ENCODE measurements at places on chromosomes 7 and 10.

- no peak for DNase-seq
Measured at GRCh38 chr10:46523119-46523961, 33.1 kb downstream of the GPRIN2 start.

DNA sequence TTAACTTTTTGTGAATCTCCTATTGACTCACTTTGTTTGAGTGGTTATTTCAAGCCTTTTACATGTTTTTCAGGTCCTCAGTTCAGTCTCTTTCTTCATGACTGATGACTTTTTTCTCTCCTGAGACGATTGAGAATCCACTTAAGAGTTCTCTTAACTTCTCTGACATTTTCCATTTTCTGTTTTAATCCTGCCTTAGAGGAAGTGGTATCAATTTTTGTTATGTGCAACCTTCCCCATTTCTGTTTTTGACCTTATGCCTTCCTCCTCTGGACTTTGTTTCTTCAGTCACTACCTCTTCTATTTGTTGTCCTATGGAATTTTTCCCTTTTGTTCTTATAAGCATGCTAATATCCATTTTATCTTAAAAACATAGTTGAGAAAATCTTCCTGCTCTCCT is 2.4 kb downstream of the PSMC2 start:
- DNase-seq: no peak

GRCh38 chr7:7414791-7415603 is 120.7 kb downstream of the COL28A1 start:
- no peak for DNase-seq

DNA sequence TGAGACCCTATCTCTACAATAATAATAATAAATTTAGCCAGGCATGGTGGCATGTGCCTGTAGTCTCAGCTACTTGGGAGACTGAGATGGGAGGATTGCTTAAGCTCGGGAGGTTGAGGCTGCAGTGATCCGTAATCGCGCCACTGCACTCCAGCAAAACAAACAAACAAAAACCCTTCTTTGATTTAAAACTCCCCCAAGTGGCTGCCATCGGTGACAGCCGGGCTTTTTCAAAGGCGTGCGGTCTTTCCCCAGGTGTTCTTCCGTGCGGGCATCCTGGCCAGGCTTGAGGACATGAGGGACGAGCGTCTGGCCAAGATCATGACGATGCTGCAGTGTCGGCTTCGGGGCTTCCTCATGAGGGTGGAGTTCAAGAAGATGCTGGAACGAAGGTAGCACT is 1.9 kb upstream of the MYH16 start:
- DNase-seq: no peak

DNA sequence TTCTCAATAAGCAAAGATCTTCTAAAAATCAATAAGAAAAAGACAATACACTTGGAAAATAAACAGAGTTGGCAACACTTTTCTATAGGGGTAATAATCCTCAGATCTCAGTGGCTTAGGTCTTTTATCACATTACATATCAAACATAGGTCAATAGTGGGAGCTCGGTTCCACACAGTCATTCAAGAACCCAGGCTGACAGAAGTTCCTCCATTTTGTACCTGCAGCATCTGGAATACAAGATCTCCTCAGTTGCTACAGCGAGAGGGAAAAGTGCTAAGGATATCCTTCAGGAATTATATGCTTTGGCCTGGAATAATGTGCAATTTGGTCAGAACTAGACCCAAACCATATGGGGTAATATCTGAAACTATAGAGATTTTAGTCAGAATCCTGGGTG is 55.4 kb upstream of the MSRB2 start:
- no peak for DNase-seq

DNA sequence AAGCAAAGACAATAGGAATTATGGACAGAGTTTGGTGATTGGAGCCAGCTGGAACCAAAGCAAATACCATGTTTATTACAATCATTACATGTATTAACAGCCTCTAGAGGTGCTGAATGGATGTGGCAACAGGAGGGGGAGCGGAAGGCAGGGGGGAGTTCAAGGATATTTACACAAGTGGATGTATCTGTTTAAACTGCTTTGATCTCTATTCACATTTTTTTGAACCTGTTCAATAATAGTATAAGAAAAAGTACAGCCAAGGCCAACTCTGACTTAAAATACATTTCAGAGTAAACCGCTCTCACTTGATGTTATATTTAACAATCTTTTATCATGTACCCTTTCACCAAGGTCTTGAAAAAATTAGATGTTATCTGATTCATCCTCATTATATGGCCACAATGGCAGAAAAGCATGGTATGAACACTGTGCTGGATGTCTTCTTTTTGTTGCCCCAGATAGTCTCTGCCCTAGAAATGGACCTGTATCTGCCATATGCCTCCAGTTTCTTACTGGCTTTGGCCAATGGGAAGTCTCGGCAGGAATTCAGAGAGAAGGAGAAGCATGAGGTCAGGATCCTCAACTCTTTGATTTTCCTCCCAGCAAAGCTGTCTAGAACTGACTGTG is 88.2 kb upstream of the FAM133B start:
- no peak for DNase-seq

- DNase-seq: no peak
Measured at GRCh38 chr10:46555713-46556514, 544 bp downstream of the GPRIN2 start.

DNA sequence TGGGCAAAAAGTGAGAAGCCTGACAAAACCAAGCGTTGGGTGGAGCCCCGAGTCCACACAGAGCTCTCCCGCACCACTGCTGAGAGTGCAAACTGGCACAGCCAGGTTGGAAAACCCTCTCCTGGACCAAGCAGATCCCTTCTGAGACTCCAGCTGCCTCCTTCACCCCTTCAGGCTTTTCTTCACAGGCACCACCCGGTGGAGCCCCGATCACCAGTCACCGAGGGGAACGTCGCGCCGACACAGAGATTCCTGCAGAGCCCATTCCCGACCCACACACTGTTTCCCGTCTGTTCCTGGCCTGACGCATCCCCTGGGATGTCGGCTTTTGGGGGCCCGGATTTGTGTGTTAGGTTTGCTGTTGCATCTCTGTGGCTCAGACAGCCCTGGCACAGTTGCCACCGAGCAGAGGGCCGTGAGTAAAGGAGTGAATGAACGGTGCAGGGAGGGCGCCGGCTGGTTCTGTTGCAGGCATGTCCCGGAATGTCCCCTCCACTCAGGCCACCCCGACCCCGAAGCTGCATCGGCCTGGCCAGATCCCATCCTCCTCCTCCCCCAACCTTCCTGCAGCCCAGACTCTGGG is 51.0 kb upstream of the INPP5A start:
- no peak for DNase-seq

DNA sequence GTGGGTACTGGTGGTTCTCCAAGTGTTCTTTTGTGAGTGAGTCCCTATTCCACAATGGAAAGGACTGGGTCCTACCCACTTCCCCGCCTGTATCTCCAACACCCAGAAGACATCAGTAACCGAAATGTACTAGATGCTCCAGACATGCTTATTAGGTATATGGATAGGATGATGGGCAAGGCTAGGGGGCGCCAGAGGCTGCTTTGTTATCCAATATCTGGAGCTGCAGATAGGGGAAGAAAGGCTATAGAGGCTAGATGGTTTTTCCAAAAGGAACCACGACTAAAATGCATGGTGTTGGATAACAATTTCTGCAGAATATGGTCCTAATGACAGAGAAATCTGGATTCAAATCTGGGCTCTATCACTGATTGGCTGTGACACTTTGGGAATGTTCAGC is 56.2 kb upstream of the TM9SF3 start:
- no peak for DNase-seq

- no peak for DNase-seq
Measured at GRCh38 chr10:72502581-72502980, 123.3 kb downstream of the MICU1 start.

DNA sequence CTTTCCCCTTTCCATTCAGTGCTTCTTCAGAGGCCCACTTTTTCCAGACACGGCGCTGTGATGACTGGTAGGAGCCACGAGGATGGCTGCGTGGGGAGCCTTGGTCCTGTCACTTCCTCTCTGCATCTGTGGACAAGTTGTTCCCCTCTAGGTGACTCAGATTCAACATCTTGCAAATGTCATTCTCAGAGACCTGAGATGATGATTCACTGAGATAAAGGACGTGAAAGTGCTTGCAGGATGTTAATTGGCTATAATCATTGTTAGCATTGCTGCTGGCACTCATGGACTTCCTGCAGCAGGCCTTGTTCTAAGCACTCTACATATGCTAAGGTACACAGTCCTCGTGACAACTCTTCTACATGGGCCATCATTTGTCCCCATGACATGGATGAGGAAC is 489.8 kb upstream of the ZMIZ1 start:
- DNase-seq: no peak

DNA sequence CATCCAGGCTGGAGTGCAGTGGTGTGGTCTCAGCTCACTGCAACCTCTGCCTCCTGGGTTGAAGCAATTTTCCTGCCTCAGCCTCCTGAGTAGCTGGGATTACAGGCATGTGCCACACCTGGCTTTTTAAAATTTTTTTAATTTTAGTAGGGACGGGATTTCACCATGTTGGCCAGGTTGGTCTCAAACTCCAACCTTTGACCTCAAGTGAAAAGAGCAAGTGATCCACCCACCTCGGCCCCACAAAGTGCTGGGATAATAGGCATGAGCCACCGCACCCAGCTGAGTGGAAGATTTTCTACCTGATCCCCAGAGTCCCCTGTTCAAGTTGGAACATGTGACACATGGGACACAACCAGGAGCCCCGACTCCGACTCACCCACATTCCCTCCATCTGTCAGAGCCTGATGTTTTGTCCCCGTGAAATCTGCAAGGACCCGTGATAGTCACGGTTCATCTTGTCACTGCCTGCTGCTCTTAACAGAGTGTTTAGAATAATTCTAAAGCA is 104.5 kb downstream of the SMURF1 start:
- no peak for DNase-seq

DNA sequence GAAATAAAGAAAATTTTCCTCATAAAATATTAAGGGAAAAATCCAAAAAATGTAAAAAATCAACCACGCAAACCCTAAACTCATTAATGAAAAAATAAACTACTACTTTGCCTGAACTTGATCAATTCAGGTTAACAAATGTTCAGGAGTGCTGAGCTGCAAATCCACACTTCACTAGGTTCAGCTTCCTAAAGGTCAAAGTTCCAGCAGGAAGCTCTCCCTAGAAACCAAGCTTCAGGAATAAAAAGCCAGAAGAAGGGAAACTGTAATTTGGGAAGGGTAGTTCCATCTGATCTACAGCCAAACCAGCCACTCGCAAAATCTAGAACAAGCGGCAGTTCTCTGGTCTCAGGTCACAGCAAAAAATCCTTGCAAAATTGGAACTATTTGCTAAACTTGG is 7.8 kb upstream of the NMT2 start:
- no peak for DNase-seq

DNA sequence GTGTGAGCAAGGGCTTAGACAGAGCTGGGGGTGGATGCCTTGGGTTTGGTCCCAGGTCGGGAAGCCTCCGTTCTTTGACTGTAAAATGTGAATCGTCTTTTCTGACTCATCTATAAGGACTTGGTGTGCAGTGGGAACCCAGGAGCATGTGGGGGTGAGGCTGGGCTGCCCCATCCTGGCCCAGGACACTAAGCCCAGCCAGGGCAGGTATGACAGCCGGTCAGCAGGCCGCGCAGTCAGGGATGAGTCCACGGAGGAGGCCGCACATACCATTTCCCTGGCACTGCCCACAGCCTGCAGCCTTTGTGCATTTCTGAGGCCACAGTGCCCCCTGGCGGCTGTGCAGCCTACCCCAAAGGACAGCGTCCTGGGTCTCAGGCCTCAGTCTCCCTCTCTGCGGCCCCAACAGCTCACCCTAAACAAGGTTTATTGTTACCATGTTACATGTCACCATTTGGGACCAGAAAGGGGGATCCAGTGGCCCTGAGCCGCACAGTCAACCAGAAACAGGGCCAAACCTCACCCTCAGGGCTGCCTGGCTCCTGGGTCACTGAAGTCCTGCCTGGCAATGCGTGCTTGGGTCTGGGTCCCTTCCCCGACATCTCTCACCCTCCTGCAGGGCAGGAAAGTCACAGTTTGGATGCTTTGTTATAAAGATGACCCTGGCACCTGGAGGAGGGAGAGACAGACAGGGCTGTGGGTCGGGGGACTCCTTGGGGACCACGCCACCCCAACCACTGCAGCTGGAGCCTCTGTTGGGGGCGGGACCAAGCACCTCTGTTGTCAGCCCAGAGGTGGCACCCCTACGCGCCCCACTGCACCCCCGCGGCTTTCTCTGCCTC is 14.4 kb upstream of the SH2B2 start:
- peak; percentile 91 for DNase-seq

- DNase-seq: no peak
Measured at GRCh38 chr10:84511709-84512285, 183.4 kb downstream of the CCSER2 start.

- DNase-seq: no peak
Measured at GRCh38 chr10:89213191-89213808, 6.2 kb upstream of the CH25H start.

DNA sequence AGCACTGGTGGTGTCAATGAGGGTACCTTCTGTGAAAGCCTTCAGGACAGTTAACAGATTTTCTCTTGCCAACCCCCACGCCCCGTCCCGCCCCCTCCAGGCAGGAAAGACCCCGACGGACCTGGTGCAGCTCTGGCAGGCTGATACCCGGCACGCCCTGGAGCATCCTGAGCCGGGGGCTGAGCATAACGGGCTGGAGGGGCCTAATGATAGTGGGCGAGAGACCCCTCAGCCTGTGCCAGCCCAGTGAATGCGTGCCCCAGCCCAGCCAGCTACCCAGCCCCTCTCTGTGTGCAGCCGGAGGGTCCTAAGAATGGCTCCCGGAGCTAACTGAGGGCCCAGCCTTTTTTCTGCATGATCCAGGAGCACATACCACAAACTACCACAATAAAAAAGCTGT is 713 bp upstream of the HOGA1 start:
- no peak for DNase-seq

DNA sequence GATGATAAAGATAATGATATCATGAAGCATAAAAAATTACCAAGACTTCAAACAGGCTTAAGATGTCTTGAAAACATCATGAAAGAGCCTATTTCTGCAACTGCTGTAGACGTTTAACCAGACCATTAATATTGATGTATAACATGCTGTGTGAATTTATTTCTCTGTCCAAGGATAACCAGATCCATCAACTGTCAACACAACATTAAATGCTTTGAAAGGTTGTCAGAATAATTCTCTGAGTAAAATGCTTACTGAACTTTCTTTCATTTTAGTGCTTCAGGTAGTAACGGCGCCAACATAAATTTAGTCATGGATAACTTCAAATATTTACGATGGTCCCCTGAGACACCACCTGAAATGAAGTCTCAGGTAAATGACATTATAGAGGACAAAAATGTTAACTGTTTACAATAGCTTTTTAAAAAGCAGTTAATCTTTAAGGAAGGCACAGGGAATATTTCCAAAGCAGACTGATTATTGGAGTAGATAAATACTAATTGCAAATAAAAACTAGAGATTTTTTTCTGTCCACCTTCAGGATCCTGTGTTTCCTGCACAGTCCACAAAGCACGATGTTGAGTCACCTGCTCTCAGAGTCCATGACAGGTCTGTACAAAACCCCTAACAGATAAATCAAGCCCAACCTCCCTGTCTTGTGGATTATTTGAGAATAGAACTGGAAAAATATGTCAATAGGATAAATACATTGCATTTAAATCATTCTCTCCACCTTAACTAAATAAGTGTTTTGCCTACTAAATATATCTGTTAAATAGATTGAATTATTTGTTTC is 1213.2 kb downstream of the XPNPEP1 start:
- no peak for DNase-seq

- DNase-seq: no peak
Measured at GRCh38 chr7:141668853-141669252, 33.1 kb downstream of the DENND11 start.

GRCh38 chr10:31873724-31874123 is 54.9 kb downstream of the ARHGAP12 start:
- no peak for DNase-seq

- no peak for DNase-seq
Measured at GRCh38 chr10:126798649-126799048, 106.6 kb upstream of the DOCK1 start.

- no peak for DNase-seq
Measured at GRCh38 chr10:49518982-49519578, 19.8 kb downstream of the ERCC6 start.
